AML-193 (cell line): ENCODE measurements at places on chromosomes 7 and 10.

DNA sequence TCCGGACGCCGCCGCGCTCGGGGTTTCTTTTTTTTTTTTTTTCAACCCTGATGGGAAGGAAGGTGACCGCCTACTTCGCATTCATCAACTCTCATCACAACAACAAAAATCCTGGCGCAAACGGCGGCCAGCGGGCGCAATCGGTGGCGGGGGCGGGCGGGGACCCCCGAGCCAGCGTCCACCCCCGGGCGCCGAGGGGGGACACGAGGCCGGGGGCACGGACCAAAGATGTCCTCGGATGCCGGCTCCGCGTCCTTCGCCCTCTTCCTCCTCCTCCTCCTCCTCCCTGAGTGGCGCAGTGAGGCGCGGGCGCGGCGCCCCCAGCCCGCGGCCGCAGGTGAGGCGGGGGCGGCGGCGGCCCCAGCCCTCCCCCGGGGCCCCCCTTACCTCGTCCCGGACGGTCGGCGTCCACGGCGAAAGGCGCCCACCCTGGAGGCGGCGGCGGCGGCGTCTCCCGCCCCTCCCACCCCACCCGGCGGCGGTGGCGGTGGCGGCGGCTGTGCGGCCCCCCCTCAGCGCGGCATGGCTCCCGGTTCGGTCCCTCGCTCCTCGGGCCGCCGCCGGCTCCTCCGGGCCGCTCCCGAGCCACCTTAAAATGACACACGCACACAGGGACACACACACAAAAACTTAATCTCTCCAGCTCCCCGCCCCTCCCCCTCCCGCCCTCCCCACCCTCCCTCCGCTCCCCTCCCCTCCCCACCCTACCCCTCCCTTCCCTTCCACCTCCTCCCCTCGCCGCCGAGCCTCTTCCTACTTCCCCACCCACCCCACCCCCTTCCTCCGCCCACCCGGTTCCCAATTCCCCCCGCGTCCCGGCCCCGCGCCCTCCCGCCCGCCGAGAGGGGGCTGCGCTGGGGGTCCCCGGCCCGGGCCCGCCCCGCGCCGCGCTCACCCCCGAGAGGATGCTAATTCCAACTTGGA, at the start of gene CTBP2:
TSS of gene CTBP2 (minus strand) at position 632 of the 924 bp plus-strand sequence.
- no peak for DNase-seq

DNA sequence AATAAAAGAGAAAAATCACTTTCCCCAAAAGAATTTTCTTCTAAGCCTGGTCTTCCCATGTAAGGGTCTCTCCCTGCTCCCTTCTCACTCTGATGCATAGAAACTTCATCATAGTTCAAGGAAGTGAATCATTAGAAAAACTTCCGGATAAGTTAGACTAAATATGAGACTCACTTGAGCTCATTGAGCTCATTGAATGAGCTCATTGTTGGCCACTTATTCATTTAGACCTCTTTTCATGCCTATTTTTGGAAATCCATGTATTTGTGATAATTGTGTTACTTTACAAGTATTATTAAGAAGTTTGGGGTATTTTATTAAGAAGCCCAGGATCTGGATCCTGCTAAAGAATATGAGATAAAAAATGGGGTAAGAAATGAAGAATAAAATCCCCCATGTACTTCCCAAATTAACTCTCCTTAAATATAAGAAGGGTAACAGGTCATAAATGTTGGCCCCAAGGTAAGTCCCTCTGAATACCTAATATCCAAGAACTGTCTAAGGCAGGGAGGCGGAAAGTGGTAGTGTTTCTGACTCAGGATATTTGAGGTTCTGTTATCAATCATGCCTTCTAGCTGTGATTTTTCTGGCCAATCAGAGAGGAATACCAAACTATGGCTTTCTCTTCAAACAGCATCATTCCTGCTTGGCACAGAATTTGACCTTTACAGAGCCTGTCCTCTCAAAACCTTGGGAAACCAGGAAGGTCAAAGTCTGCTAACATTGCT, 236.5 kb upstream of the PTN start:
- DNase-seq, result no peak

DNA sequence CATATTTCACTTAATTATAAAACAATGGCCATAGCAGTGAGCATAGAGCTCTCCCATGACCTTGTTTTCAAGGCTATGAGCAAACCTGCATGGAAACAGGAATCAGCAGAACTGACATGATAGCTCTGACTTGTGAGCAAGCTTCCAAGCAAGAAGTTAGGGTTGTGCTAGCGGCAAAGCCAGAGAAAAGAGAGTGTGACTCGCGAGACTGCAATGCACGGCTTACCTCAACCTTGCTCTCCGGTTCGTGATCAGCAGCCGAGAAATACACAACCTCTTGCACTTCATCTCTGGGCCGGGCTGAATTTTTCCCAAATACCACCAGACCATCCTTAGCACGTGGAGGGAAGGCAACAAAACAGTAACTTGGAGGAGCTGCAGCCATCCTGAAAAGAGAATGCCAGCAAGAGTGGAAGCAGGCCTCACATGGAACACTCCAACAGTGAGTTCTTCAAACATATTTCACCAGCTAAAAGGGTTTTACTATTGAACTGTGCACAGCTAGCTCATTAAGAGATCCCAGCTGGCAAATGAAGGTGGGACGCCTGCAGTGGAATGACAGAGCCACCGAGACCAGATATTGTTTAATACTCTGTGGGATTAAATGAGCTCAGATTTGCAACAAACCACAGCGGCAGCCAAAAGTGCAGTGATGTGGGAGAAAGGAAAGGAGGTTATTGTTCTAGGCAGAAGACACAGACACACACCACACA, 20.8 kb downstream of the SCRN1 start:
- no peak for DNase-seq

- no peak for DNase-seq
Measured at GRCh38 chr10:111319866-111320265, 243.0 kb downstream of the ADRA2A start.

DNA sequence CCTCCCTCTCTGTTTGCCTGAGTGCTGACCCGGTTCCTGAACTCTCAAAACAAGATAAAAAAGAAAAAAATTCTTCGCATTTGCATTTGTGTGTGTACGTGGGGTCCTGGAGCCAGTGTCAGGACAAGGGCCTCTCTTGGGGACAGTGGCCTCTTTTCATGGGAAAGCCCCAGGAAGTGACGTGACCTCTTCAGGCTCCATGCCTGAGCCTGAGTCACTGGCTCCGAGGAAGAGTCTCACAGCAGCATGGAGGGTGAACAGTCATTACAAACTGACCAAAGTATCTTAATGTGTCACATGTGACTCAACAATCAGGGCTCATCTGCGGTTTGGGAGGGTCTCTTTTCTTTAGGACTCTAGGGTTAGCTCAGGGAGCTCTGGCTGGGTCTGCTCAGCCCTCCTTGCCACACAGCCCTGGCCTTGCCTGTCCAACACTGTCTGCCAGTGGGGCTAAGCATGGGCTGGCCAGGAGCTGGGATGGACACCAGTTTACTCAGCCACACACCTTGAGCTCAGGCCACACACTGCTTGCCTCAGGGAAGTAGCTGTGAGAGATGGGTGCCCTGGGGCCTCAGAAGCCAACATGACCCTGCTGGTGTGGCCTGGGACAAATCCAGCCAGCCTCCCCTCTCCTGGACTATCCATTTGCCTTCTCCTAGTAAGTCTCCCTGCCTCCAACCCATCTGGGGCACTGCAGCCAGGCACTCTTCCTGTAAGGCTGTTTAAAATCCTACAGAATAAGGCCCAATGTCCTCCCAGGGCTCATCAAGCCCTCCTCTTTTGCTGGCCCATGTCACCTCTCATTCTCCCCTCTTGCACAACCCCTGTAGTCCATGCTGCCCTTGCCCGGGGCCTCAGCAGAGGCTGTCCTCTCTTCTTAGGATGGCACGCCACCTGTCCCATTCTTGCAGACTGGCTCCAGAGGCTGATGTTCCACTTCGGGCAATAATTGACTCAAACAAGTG, 10.5 kb downstream of the TMEM273 start:
- DNase-seq, result peak; percentile 34

- no peak for DNase-seq
Measured at GRCh38 chr7:22441157-22441556, 58.8 kb downstream of the STEAP1B start.

DNA sequence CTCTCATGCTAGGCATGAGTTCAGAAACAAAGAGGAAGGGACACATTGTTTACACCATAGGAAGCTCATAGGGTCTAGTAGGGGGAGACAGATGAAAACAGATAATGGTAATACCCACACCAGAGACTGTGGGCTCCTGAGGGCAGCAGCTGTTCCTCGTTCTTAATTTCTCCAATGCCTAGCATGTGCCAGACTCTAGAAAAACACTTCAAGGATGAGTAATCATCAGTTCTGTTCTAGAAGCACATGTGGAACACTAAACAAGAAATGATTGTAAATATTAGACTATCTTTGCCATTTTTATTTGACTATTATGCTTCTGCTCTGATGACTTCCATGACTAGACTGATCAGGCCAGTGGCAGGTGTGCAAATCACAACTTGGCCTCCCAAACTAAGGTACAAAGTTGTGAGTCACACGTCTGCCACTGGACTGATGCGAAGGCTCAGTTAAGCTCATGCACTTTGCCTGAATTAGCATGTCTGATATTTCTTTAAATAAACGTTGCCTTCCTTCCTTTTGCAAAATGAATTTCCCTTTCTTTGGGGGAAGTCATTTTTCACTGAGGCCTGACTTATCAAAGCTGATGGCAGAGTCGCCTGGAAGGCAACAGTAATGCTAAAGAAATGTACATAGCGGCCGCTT, 89.2 kb upstream of the FGL2 start:
- DNase-seq, result no peak

- no peak for DNase-seq
Measured at GRCh38 chr7:128395748-128396147, 14.0 kb downstream of the IMPDH1 start.

- DNase-seq, result no peak
Measured at GRCh38 chr10:120539076-120539475, 82.0 kb downstream of the PLPP4 start.

DNA sequence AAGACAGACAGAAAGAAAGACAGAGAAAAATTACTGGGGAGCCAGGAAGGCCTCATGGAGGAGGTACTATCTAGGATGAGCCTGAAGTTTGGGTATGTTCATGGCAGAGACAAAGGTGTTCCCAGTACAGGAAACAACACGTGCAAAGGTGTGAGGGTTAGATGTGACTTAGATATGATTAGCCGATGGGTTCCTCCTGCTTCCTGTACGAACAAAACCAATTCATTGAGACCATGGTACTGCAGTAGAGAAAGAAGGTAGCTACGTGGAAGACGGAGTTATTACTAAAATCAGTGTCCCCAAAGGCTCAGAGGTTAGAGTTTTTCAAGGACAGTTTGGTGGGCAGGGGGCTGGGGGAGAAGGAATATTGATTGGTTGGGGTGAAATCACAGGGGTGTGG, 55.2 kb upstream of the CHST3 start:
- DNase-seq, result no peak

DNA sequence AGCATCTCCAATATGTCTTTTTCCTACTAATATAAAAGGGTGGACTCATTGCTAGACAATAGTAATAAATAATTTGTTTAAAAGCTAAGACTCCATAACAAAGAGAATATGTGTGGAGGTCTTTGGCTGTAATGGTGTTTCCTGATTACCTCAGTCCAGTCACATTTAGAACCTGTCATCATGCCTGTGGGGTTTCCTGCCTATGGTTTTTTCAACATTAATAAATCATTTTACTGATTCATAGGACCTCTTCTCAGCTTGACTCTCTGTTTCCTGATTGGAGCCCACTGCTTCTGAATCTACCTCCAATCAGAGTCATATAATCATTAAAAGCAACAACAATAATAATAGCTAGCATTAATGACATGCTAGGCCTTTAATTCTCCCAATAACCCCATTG, 52.4 kb upstream of the GNAI1 start:
- no peak for DNase-seq

DNA sequence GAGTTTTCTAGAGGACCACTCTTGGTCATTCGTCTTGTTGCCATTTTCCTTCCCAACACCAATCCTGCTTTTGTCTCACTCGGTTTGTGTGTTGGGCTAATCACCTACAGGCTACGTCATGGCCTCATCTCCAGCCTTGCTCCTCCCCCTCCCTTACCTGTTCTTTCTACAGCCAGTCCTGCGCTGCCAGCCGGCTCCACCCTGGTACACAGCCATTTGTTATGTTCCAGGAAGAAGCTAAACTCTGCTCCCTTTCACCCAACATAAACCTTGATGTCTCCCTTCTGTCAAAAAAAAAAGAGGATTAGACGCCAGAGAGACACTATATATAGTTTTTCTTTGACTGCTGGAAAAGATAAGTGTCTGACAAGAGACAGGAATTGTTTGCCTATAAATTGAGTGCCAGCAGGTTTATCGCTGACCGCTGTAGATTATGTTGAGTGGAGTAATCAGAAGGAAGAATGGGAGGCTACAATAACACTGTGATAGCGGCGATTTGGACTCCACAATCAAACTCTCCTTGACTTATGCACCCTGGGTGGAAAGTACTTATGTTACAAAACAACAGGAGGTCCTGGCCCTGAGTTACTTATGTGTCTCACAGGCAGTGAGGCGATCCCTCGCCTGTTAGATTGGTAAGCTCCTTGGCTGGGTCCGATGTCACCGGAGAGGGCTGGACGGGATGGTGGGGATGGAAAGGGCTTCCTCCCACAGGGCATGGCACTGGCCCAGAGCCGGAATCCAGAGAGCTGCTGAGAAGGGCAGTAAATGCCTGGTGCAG, 171.3 kb upstream of the BMPER start:
- DNase-seq, result no peak

GRCh38 chr10:62805231-62806099, 945 bp downstream of the ADO start:
- no peak for DNase-seq

DNA sequence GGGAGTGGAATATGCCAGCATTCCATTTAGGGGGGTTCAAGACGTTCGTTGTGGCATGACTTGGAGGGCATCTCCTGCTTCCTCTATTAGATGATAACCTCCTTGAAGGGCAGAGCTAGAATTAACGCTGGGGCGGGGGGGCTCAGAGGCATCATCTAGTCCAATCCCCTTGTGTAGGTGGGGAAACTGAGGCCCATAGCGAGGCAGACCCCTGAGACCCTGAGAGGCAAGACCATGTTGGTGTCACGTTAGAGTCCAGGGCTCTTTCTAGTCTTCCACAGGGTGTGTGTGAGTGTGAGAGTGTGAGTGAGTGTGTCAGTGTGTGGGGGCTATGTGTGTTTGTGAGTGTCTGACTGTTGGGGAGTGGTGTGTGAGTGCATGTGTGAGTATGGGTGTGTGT, 29.3 kb upstream of the NUB1 start:
- no peak for DNase-seq

GRCh38 chr10:99236627-99237309, 1.1 kb upstream of the HPSE2 start:
- DNase-seq, result no peak

DNA sequence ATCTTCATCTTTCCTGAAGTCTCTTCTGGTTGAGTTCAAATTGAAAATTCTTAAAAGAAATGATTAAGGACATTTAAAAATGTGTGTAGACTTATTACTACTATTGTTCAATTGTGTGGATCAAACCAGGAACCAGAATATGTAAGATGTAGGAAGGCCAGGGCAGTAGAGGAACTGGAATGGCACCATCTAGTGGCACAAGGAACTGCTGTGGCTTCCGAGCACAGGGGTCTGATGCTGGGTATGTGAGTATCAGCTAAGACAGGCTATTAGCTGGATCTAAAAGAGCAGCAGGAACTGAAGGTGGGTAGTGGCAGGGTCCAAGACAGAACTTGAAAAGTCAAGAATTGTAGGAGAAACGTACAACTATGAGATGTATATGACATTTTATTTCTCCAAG, 247.3 kb downstream of the SEMA3A start:
- peak; percentile 41 for DNase-seq

GRCh38 chr7:124480821-124481290, 284.7 kb downstream of the GPR37 start:
- DNase-seq, result no peak

- no peak for DNase-seq
Measured at GRCh38 chr10:26440088-26440470, 1.9 kb downstream of the APBB1IP start.

- no peak for DNase-seq
Measured at GRCh38 chr7:95688931-95689495, 83.3 kb upstream of the DYNC1I1 start.

GRCh38 chr7:127819975-127820731, 168.2 kb downstream of the SND1 start:
- DNase-seq, result peak; percentile 26
